ENCODE measurements at places on chromosomes 13 and 19.

GRCh38 chr19:15432629-15433518 is 14.1 kb upstream of the AKAP8L start:
- DNase-seq, result peak; percentile 94

GRCh38 chr13:28545583-28546333 is 50.8 kb upstream of the FLT1 start:
- no peak for DNase-seq

- no peak for DNase-seq
These were observed 54.3 kb downstream of the MTMR6 start for GRCh38 chr13:25232937-25233515.

GRCh38 chr13:59951011-59951410 is 212.7 kb downstream of the DIAPH3 start:
- DNase-seq, result no peak
